ENCODE measurements at places on chromosomes 4 and X.

GRCh38 chr4:68021185-68021584, 57.9 kb upstream of the TMPRSS11A start:
- no peak for DNase-seq

DNA sequence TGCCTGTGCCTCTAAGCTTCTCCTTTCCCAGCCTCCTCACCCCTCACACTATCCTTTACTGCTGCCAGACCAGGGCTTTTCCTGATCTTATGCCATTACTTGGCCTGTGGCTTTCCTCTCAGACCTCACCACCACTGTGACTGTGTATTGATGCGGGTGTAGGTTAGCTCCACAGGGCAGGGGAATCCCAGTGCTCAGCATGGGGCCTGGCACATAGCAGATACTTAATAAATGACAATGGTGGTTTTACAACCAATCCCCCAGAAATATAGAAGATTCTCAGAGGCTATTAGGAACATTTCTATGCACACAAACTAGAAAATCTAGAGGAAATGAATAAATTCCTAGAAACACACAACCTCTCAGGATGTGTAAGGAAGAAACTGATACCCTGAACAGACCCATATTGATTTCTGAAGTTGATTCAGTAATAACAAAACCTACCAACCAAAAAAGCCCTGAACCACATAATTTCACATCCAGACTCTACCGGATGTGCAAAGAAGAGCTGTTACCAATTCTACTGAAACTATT, 129.6 kb upstream of the QRFPR start:
- DNase-seq, result no peak

DNA sequence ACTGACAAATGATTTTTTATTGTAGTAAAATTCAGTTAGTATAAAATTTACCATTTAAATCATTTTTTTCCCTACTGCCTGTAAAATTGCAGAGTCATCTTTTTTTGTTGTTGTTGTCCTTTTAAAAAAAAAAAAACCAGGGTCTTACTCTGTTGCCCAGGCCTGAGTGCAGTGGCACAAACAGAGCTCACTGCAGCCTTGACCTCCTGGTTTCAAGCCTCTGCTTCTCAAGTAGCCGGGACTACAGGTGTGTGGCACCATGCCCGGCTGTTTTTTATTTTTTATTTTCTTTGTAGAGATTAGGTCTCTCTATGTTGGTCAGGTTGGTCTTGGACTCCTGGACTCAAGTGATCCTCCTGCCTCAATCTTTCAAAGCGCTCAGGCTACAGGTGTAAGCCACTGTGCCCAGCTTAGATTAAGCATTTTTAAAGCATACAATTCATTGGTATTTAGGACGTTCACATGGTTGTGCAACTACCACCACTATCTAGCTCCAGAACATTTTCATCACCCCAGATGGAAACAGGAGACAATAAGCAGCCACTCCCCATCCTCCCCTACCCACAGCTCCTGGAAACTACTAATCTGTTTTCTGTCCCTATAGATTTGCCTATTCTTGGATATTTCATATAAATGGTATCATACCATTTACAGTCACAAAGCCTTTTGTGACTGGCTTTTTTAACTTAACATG, 59.7 kb upstream of the PGRMC2 start:
- DNase-seq, result no peak

DNA sequence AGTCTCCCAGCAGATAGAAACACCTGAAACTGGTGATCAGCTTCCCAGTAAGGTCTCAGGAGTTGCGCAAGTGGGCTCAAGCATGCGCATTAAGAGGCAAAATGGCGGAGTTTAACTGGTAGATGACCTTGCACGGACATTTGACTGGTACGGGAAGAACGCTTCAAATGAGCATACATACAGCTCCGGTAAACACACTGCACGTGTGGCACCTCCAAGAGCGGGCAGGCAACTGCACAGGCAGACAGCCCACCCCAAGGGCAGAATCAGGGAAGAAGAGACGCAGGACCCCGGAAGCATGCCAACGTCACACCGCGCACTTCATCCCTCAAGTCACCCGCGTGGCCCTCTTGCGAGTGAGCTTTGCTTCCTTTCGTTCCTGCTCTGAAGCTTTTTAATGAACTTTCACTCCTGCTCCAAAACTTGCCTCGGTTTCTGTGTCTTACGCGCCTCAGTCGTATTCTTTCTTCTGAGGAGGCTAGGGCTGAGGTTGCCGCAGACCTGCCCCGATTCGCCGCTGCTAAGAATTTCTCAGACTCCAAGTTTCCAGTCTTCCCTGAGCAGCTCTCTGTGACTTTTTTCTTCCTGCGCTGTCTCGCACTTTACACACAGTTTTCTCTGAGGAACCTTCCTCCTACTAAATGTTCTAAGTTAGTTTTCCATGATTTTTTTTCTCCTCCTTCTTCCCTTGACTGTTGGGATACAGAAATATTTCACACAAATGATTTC, 180.7 kb upstream of the ZFP42 start:
- no peak for DNase-seq

DNA sequence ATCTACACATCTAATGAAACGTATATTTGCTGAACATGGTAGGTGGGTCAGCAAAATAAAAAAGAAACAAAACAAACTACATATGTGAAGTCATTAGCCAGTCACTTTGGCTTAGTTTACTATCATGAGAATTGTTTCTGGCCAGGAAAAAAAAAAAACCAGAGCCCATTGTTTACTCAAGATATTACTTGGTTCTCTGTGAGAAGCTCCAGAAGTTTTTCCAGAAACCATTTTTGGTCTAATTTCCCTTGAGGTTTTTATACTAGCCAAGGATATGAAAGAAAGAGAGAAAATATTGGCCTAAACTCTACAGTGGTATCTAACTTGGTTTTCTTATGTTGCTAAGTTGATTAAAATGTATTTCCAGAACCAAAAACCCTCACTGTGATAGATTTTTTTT, 259.1 kb downstream of the PDHA2 start:
- no peak for DNase-seq

DNA sequence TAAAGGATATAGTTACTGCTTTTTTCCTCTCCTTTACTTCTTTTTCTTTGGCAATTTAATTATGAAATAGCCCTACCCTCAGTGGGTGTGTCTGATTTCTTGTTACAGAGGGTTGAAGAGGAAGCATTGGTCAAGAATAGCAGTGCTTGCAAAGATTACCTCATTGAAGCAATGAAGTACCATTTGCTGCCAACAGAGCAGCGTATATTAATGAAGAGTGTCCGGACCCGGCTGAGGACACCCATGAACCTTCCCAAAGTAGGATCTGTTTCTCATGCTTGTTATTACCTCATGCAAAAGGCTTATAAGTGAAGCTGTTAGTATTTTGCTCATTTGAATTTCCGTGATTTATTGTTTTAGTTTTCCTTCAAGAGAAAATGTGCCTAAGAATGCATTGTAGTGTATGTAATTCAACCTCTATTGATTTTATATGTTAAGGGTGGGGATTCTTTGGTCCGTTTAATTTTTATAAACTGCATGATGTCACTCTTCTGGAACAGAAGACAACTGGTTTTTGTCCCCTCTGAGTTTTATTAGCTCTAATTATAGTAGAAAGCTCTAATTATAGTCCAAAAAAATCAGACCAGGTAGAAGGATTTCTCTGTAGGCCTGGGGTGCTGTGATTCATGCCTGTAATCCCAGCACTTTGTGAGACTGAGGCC, 27.9 kb upstream of the MSMO1 start:
- no peak for DNase-seq

DNA sequence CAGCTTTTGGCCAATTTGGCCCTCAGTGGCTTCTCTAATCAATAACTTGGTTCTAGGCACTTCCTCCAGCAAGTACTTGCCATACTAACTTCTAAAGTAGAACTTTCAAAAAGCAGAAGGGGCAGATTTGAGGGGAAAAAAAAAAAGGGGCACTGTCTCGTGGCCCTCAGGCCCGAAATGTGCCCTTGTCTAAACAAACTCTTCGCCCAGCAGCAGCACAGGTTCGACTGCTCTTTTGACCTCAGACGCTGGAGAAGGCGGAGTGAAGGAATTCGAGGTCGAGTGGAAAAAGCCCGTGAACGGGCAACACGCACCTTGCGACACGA, 775 bp downstream of the GRPEL1 start:
- no peak for DNase-seq

- no peak for DNase-seq
These were observed 3.5 kb upstream of the TAB3 start for GRCh38 chrX:30892591-30892990.

- DNase-seq, result no peak
These were observed 12.1 kb upstream of the TLR8 start for GRCh38 chrX:12894074-12895030.

GRCh38 chrX:152905081-152905420, 7.2 kb downstream of the ZNF185 start:
- DNase-seq, result no peak

DNA sequence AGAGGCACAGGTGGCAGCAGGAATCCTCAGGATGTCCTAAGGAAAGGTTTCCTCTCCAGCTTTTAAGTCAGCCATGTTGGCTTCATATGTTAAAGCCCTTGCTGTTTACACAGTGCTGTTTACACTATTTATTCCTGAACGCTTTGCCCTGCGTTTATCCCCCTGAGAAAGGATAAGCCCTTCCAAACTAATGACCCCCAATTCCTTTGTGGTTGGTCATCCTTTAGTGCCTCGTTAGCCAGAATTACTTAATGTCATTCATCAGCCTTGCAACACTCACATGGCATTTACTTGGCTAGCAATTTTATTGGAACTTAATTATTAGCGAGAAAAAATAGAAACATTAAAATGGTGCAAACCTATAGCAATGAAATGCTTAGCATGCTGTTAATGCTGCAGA, 23.8 kb downstream of the VCX2 start:
- DNase-seq, result no peak

DNA sequence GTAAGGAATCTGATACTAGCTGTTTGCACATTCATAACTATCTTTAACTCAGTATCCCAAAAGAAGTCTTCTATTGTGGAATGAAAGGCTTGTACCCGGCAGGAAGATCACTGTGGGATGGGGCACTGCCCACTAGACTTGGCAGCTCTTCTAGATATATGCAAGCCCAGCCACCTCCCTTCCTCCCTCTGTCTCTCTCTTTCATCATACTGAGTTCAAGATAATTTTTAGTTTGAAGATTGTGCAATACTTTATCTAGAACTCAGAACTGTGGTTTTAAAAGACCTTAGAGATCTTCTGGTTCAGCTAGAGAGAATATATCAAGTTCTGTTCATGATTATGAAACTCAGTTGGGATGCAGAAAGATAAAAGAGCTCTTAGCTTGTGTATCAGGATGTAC, 22.5 kb upstream of the GPR34 start:
- DNase-seq, result no peak

DNA sequence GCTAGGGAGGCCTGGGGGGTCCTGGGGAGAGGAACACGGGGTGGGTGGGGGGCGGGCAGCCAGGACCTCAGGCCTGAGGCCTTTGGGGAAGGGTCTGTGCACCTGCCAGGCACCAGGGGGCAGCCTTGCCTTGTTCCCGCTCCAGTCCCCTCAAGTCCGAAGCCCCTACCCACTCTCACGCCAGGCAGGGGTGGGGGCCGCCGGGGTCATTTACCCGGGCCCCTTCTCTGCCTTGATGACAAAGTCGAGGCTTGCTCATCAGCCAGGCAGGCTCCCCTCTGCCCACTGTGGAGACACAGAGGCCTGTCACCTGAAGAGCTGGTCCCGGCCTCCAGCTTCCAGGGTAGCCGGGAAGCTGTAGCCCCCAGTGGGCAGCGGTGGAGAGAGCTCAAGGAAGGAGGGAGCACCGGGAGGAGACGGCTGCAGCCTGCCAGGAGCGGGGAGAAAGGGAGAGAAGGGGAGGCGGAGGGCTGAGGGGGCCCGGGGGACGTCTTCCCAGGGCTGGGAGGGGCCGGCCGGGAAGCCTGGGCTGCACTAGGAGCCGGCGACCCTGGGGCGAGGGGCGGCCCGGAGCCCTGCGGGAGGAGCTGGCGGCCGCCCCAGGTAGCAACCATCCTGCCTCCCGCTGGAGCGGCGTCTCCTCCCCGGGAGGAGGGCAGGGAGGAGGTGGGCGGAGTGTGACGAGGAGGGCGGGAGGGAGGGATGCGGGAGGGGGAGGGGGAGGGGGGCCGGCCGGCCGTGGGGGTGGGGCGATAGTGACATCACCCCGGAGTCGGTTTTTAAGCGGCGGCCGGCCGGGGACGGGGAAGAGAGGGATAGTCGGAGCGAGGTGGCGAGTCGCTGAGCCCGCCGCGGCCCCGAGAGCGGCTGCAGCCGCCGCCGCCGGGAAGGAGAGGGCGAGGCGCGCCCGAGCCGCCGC, at the start of gene SLC6A8:
SLC6A8 (plus strand) TSS at position 806 of the 919 bp plus-strand sequence. CDS start 649 bp downstream, outside the sequence.
- no peak for DNase-seq

DNA sequence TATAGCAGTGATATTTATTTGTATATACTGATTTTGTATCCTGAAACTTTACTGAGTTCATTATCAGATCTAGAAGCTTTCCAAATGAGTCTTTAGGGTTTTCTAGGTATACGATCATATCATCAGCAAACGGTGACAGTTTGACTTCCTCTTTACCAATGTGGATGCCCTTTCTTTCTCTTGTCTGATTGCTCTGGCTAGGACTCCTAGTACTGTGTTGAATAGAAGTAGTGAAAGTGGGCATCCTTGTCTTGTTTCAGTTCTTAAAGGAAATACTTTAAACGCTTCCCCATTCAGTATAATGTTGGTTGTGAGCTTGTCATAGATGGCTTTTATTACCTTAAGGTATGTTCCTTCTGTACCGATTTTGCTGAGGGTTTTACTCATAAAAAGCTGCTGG, 37.5 kb downstream of the CBR4 start:
- DNase-seq, result no peak

DNA sequence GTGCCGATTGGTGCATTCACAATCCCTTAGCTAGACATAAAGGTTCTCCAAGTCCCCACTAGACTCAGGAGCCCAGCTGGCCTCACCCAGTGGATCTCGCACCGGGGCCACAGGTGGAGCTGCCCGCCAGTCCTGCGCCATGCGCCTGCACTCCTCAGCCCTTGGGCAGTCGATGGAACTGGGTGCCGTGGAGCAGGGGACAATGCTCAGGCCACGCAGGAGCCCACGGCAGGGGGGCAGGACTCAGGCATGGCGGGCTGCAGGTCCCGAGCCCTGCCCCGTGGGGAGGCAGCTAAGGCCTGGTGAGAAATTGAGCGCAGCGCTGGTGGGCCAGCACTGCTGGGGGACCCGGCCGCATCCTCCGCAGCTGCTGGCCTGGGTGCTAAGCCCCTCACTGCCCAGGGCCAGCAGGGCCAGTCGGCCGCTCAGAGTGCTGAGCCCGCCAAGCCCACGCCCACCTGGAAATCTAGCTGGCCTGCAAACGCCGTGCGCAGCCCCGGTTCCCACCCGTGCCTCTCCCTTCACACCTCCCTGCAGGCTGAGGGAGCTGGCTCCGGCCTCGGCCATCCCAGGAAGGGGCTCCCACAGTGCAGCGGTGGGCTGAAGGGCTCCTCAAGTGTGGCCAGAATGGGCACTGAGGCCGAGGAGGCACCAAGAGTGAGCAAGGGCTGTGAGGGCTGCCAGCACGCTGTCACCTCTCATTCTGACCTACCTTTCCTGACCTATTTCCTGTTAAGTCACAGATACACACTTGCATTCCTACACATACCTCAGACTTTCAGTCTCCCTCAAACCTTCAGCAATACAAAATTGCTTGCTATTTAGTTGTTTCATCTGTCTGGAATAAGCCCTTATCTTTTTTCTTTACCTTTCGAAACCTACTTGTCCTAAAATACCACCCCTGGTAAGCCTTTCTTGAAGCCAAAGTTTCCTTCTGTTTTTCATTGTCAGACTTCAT, 20.7 kb downstream of the UBE2K start:
- DNase-seq, result no peak

All from stimulated activated CD8-positive, alpha-beta memory T cell treated with anti-CD3 and anti-CD28 coated beads, Interleukin-4, amount 100 ng/mL, for 1 hour (primary cell).